ENCODE measurements at places on chromosomes 7 and 10.

DNA sequence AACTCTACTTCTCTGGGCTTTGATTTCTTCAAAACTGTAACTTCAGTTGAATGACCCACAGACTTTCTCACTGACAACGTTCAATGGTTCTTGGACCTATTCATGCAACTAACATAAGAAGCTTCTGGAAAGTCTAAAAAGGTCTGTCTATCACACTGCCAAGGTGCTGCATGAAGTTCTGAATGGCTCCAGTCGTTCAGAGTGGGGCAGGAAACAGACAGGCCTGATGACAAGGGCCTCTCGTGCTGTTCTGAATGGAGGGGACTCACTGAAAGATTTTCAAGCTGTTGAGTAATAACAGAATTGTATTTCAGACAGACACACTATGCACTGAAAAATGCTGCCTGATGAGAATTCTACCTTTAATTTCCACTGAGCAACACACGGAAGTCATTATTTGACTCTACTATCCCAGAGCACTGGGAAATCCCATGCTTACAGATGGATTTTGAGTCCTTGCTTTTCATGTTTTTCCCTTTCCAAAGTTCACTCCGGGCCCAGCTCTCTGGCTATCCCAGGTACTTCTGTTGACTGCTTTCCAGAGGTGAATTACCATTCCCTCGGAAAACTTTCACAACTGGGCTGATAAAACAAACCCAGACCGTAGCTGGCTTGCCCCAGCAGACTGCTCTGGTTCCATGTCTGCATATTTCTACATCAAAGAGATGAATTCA lies 204.9 kb upstream of the FRMD4A start:
- H3K4me1 ChIP-seq: peaks cover 54% of the 10 kb centered on the region
- DNase-seq: no peak
- H3K27me3 ChIP-seq: no peaks in the 10 kb centered on the region
- H3K36me3 ChIP-seq: peaks cover 17% of the 10 kb centered on the region
- no peak overlapping the region for H3K27ac ChIP-seq
- H3K4me3 ChIP-seq: no peak overlapping the region

DNA sequence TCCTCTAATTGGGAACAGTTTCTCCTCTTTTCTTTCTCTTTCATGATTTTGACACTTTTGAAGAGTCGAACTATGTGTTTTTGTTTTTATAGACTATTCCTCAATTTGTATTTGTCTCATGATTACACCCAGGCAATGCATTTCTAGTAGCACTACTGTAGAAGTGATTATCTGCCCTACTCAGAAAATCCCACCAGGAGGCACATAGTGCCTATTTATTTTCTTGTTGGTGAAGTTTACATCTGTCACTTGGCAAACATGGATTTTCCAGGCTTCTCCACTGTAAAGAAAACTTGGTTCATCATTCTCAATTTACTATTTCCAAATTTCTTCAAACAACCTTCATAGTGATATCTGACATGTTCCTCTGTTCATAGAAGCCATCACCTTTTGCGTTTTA lies 893.9 kb downstream of the CCSER2 start:
- H3K4me3 ChIP-seq: no peak overlapping the region
- no peak for DNase-seq
- no peaks in the 10 kb centered on the region for H3K27me3 ChIP-seq

- no peak for DNase-seq
- H3K4me3 ChIP-seq: no peak overlapping the region
- no peak overlapping the region for H3K27ac ChIP-seq
- no peaks in the 10 kb centered on the region for H3K27me3 ChIP-seq
- no peaks in the 10 kb centered on the region for H3K36me3 ChIP-seq
Observed at GRCh38 chr7:27940341-27940740, 200.4 kb downstream of the TAX1BP1 start.

GRCh38 chr10:99708428-99709012 lies 23.4 kb downstream of the COX15 start:
- H3K27ac ChIP-seq: peak overlapping the region; percentile 20
- no peak for DNase-seq
- no peaks in the 10 kb centered on the region for H3K4me1 ChIP-seq
- H3K27me3 ChIP-seq: no peaks in the 10 kb centered on the region

DNA sequence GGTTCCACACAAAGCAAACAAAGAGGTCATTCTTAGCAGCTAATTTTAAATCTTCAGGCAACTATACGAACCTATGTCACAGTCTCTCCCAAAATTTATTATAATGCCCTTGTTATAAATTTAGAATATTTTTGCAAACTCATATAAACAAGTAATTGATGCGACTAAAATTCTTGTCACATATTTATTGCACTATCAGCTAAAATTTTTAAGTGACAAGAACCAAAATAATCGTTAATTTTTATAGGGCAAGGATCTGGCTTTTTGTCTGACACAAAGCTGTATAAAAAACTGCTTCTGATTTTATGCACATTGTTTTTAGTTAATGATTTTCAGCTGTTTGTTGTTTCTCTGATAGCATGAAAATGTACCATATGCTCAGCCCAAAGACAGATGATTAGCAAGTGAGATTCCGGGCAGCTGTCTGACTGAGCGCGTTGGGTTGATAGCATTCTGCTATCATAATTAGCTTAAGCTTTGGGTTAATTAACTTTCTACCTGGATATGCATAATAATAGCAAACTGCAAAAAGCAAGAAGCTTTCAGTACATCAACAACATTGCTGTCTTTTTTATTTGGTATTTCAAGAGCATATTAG lies 136.0 kb downstream of the MGMT start:
- H3K27ac ChIP-seq: no peak overlapping the region
- no peak overlapping the region for H3K4me3 ChIP-seq
- no peaks in the 10 kb centered on the region for H3K27me3 ChIP-seq

GRCh38 chr10:101066146-101066895 lies 4.5 kb downstream of the KAZALD1 start:
- peaks cover 46% of the 10 kb centered on the region for H3K27me3 ChIP-seq
- peak overlapping the region; percentile 9 for H3K27ac ChIP-seq
- peaks cover 39% of the 10 kb centered on the region for H3K4me1 ChIP-seq

DNA sequence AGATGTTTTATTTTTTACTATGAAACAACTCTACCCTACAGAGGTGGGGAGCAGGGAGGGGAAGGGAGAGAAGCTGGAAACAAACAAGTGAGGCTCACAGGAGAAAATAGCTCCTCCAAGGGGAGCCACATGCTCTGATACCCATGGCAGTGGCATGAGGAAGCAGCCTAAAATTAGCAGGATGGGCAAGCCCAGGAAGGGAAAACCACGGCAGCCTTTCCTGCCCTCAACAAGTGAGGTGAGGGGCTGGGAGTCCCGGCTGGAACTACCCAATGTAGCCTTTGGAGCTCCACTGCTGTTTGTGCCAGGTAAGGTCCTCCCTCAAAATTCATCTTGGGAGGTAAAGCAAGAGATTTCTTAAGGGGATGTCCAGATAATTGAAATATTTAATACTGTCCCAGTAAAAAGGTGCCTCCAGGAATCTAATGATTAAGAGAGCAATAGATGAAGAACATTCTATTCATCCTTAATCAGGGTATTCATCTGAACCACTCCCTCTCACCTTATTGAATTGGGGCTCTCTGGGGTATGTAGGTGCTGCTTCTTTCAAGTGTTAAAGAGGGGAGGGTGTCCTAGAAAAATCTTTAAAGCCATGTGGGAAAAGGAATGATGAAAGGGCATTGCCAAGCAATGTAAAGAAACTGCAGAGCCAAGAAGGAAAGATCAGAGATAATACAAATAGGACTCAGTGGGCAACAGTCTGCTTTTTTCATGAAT lies 12.8 kb upstream of the HERC4 start:
- no peaks in the 10 kb centered on the region for H3K27me3 ChIP-seq
- H3K4me3 ChIP-seq: no peak overlapping the region
- no peak overlapping the region for H3K27ac ChIP-seq

DNA sequence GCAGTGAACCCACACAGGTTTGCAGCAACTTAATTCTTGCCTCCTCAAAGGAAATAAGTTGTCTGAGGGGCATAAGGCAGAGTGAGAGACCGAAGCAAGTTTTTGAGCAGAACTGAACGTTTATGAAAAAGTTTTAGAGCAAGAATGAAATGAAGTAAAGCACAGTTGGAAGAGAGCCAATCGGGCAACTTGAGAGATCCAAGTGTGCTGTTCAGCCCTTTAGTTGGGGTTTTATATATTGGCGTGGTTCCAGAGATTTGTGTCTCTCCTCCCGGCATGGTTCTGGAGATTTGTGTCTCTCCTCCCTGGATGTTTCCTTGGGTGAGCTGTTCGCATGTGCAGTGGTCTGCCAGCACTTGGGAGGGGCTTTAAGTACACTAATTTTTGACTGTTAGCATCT lies 141.4 kb upstream of the DGKB start:
- H3K27me3 ChIP-seq: no peaks in the 10 kb centered on the region
- no peaks in the 10 kb centered on the region for H3K4me1 ChIP-seq
- no peak overlapping the region for H3K27ac ChIP-seq
- DNase-seq: no peak

GRCh38 chr10:19048891-19049290 lies 290 bp downstream of the MALRD1 start:
- no peak overlapping the region for H3K4me3 ChIP-seq
- no peaks in the 10 kb centered on the region for H3K27me3 ChIP-seq
- no peaks in the 10 kb centered on the region for H3K36me3 ChIP-seq
- H3K27ac ChIP-seq: no peak overlapping the region
- H3K4me1 ChIP-seq: no peaks in the 10 kb centered on the region

- no peaks in the 10 kb centered on the region for H3K36me3 ChIP-seq
- no peak overlapping the region for H3K4me3 ChIP-seq
- no peaks in the 10 kb centered on the region for H3K27me3 ChIP-seq
- H3K27ac ChIP-seq: no peak overlapping the region
- no peak for DNase-seq
Observed at GRCh38 chr7:29192323-29192722, 2.3 kb upstream of the CHN2 start.

- no peaks in the 10 kb centered on the region for H3K27me3 ChIP-seq
- H3K27ac ChIP-seq: no peak overlapping the region
- no peak for DNase-seq
- H3K4me3 ChIP-seq: no peak overlapping the region
Observed at GRCh38 chr7:47525066-47525623, 56.8 kb downstream of the TNS3 start.

GRCh38 chr7:13188236-13188805 lies 500.9 kb downstream of the ARL4A start:
- DNase-seq: no peak
- no peaks in the 10 kb centered on the region for H3K36me3 ChIP-seq
- no peaks in the 10 kb centered on the region for H3K4me1 ChIP-seq
- no peak overlapping the region for H3K27ac ChIP-seq

- no peak for DNase-seq
- H3K27me3 ChIP-seq: no peaks in the 10 kb centered on the region
- no peaks in the 10 kb centered on the region for H3K36me3 ChIP-seq
- no peaks in the 10 kb centered on the region for H3K4me1 ChIP-seq
Observed at GRCh38 chr10:613271-614138, 76.0 kb downstream of the DIP2C start.

DNA sequence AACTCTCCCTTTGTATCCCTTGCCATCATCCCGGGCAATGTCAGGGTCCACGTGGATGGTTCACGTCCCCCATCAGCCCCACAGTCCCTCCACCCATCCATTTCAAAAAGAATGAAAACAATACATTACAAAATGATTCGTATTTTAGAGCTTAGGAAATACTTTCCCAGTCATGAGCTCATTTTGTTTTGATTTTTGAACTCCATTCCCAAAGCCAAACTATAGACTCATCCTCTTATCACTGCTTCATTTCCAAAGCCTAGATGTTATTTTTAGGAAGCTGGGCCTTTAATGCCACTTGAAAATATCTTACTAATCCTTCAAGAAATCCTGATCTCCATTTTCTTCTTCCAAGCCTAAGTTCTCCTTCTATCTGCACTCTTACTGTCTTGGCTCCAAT lies 72.1 kb downstream of the WNT2 start:
- DNase-seq: no peak
- no peaks in the 10 kb centered on the region for H3K4me1 ChIP-seq
- H3K27me3 ChIP-seq: no peaks in the 10 kb centered on the region
- H3K27ac ChIP-seq: no peak overlapping the region
- H3K36me3 ChIP-seq: no peaks in the 10 kb centered on the region
- H3K4me3 ChIP-seq: no peak overlapping the region

DNA sequence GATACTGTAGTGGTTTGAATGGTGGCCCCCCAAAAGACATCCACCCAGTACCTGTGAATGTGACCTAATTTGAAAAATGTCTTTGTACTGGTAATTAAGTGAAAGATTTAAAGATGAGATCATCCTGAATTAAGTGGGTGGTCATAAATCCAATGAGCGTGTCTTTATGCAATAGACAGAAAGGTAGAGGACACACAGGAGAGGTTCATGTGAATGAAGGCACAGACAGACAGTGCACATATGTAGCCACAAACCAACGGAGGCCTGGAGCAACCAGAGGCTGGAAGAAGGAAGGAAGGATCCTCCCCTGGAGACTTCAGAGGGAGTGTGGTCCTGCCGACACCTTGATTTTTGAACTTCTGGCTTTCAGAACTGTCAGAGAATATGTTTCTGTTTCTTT lies 160.3 kb downstream of the CNTNAP2 start:
- no peak overlapping the region for H3K4me3 ChIP-seq
- H3K4me1 ChIP-seq: no peaks in the 10 kb centered on the region
- no peak overlapping the region for H3K27ac ChIP-seq
- DNase-seq: no peak

DNA sequence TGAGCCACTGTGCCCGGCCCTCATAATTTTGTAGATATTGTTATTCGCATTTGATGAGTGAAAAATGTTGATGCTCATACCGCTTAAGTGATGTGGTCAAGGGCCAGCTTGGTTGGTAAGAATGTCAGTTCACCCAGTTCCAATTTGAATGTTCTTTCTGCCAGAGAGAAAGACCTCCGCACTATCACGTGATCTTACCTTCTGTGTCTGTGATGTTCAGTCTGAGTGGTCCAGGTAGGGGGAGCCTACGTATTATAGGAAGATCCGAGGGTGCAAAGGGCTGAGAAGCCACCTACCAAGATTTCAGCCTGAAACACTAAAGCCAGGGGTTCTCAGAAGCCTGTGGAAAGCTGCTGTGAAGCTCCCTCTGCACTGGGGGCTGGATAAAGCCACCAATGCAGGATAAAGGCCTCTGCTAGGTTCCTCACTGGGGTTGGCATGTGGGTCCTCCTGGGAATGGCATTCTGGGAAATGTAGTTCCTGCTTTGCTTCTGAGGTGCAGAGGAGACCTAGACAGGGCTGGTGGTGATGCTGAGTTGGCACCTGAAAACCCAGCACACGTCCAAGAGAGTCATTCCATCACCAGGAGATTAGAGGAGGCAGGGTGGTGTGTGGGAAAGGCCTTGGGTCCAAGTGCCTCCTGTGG lies 64.7 kb upstream of the AOAH start:
- H3K4me1 ChIP-seq: peaks cover 68% of the 10 kb centered on the region
- peak overlapping the region; percentile 38 for H3K27ac ChIP-seq
- peak overlapping the region; percentile 1 for H3K4me3 ChIP-seq
- no peaks in the 10 kb centered on the region for H3K27me3 ChIP-seq
- DNase-seq: no peak

GRCh38 chr7:40990841-40991240 lies 712.0 kb downstream of the INHBA start:
- no peak for DNase-seq
- no peaks in the 10 kb centered on the region for H3K4me1 ChIP-seq
- H3K4me3 ChIP-seq: no peak overlapping the region
- H3K27ac ChIP-seq: no peak overlapping the region
- no peaks in the 10 kb centered on the region for H3K36me3 ChIP-seq

Data from CD8-positive, alpha-beta memory T cell (primary cell).